Stimulated activated CD4-positive, alpha-beta T cell treated with anti-CD3 and anti-CD28 coated beads, Interleukin-15, amount 100 ng/mL, for 24 hours (primary cell): ENCODE measurements at places on chromosomes 5 and 9.

- DNase-seq: no peak
Observed at GRCh38 chr5:112165897-112166737, 253.0 kb downstream of the EPB41L4A start.

DNA sequence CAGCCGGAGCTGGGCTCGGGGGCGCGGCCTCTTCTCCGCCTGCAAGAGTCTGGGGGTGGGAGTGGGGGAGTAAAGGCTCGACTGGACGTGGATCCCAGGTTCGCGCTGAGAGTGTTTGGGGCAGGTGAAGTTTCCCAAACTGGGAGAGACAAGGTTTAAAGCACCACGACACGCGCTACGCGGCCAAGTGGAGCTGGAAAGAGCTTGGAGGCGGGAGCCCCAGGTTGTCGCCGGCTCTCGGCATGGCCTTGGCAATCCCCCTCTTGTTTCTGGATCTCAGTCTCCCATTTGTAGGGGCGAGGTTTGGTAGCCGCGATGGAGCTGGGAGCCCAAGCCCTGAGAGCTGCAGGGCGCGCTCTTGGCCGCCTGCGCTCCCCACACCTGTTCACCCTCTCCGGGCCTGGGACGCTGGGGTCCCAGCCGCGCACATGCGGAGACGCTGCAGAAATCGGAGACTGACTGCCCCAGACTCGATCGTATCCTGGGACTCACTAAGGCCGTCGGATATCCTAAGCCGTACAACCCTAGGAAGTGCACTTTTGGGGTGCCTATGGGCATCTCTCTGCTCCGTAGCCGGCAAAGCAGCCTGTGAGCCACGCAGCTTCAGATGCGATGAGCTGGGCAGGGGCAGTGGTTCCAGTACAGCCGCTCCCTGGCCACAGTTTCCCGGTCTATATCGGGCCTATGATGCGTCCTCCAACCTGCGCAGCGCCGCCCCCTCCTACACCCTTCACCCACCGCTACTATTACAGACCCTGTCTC lies 937 bp downstream of the TMOD1 start:
- DNase-seq: peak; percentile 13

- no peak for DNase-seq
Observed at GRCh38 chr9:74960561-74960960, 7.8 kb upstream of the C9orf40 start.

GRCh38 chr9:136060671-136061371 lies 34.3 kb downstream of the NACC2 start:
- no peak for DNase-seq

DNA sequence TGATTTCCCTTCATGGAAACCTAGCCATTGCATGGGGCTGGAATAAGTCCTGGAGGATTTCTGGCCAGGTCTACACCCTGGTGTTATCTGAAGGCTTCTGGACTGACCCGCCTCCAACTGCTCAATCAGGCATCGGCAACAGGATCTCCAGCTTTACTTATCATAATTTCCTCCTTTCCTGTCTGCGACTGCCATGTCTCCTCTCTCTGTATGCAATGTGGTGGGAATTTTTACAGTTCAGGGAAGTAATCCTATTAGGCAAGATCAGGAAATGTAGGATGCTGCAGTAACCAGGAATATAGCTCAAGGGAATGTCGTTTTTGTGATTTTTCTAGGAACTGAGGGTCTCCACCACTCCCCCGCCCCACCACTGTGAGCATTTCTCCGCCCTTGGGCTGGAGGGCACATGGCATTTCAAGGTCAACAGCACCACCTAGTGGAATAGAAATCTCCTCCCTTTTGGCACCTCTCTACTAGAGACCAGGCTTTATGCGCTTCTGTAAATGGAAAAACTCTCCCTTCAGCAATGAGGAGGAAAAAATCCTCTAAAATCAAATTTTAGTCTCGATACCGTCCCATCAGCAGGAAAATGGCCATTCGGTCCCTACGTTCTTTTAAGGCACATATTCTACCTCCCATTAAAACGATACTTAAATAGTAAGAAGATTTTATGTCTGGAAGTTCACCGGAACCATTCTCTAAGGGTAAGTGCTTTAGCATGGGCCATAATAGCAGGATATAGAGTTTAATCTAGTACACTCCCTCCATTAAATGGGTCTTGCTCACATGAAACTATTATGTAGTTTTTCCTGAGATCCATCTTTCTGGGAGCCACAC lies 93.0 kb downstream of the YTHDC2 start:
- peak; percentile 42 for DNase-seq

DNA sequence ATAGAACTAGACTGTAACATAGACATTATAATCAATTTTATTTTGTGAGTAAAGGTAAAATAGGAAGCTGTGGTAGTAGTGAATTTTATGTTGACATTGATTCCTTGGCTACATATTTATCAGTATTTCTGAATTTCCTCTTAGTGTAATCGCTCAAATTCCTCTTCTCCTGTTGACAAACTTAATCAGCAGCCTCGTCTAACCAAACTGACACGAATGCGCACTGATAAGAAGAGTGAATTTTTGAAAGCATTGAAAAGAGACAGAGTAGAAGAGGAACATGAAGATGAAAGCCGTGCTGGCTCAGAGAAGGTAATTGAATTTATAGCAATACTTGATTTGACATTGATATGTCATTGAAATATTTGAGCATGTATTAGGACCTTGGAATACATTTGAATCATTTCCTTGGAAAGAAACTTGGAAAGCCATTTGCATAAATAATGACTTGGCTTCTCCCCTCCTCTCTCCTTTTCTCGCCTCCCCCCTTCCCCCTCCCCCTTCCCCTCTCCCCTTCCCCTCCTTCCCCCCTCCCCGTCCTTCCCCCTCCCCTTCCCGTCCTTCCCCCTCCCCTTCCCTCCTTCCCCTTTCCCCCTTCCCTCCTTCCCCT lies 75.5 kb downstream of the GPBP1 start:
- DNase-seq: no peak

- DNase-seq: no peak
Observed at GRCh38 chr5:37569466-37569865, 190.3 kb downstream of the WDR70 start.

- DNase-seq: peak; percentile 50
Observed at GRCh38 chr5:176608937-176609723, 826 bp downstream of the GPRIN1 start.

DNA sequence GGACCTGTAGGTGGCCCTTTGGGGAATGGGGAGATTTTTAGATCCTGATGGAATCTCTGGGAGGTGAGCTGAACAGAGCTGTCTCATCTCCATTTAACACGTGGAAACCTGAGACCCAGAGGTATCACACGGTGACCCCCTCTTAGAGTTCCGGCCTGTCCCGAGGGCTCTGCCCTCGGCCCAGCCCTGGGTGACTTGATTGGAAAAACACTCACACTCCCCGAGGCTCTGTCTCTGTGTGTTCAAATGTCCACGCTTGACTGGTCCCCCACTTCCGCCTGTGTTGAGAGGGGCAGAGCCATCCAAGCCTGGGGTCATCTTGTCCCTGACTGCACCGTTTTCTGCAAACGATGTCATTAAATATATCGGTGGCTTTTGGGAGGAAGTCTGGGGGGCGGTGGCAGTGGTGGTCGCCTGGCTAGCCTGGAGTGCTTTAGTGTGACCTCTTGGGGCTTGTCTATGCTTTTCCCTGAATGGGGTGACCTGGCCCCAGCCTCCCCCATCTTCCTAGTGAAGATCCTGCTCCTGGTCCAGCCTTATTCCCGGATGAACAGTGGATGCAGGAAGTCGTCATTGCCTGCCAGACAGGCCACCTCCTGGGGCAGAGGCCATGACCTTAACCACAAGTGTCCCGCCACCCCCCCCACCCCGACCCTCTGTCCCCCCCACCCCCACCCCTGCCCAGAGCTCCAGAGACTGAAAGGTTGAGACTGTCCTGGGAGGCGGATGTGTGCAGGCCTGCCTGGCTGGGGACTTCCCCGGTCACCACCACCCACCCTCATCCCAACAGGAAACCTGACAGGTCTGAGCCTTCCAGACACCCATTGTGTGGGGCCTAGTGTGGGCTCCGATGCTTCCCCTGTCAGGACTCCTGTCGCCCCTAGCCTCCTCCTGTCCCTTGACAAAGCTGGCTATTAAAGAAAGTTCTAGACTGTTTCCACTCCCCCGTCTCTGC lies 5.3 kb upstream of the DAB2IP start:
- no peak for DNase-seq

- no peak for DNase-seq
Observed at GRCh38 chr9:127399736-127400269, 2.8 kb downstream of the SLC2A8 start.

DNA sequence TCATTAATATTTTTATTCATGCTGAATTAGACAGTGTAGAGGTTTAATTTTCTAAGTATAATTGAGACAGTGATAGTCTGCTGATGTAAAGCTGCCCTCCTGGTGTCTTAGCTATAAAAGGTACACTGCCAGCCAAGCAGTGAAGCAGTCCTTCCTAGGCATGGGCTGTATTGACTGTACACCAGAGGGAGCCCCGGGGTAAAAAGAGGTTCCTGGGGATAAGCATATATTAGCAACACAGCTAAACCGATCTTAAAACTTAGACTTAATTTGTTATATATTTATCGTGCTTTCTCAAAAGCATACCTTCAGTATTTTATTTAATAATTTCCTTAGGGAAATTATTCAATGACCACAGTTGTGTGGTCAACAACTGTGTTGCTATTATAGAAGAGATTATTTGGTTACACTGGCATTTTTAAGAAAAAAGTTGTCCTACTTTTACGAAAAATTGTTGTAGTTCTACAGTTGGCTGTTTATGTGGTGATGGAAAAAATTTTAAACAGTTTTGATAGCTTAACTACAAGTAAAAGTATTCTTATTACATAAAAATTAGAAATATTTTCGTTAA lies 68.8 kb downstream of the ELL2 start:
- peak; percentile 42 for DNase-seq

DNA sequence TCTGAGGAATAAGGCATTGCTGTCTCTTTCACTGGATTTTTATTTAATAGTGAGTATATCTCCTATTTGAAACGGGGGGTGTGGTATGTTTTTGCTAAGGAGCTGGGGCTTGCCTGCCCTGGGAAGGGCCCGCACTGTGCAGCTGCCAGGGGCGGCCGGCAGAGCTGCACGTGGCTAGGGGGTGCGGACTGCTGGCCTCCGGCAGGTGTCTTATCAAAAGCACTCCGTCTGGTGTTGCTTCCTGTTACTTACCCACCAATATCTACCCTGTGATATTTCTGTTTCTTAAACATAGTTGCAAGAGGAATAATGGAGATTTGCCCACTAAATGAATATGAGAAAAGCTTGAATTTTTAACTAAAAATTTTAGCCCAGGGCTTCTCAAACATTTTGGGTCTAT lies 232.0 kb downstream of the IRX1 start:
- no peak for DNase-seq

DNA sequence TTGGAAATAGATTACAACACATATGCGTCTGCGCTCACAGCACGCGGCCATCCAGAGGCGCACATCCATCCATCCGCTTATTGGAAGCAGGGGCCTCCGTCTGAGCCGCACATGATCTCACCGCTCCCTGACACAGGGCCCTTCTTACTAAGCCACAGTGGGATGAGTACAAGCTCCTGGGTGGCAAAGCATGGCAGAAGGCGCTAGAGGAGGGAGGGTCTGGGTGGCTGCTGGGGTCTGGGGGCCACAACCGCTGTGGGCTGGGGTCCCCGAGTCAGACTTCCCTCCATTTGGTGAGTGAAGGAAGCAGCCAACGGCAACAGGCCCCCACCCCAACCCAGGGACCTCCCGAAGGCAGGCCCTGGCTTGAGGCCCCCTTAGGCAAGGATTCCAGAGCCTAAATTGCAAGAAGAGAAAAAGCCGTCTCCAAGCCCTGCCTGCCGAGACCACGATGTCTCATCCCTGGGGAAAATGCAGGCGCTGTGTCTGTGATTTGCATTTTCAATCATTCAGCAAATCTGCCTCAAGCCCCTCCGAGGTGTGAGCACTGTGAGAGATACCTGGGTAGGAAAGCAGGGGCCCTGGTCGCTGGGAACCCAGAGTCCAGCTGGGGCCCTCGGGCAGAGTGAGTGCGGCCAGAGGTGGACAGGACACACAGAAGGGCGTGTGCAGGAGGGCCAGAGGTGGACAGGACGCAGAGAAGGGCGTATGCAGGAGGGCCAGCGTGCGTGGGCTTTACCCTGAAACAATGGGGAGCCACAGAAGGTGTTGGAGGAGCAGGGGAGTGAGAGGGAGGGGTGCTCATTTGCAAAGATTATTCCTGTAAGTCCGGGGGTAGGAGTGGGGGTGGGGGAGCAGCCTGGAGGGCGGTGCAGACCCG lies 135.7 kb downstream of the OLFM1 start:
- no peak for DNase-seq
